ENCODE measurements at places on chromosomes 1 and 21. TPM values are rescaled to one million over a fixed set of nuclear protein-coding genes. Genes with fewer than 3 reads are reported as not detected.

Gene CXADR
- 0.20 TPM for total RNA-seq

Gene CA6
- total RNA-seq: 3.9 TPM

Gene BCAN
- total RNA-seq: not detected

Gene WNT4
- total RNA-seq: not detected

Gene ADCY10
- 0.05 TPM for total RNA-seq

Gene PIGP
- total RNA-seq: 24.3 TPM

Gene GPR52
- total RNA-seq: 0.58 TPM

Gene IGSF9
- not detected for total RNA-seq

Gene POU2F1
- total RNA-seq: 24.2 TPM

Gene NEK2
- 29.9 TPM for total RNA-seq

Gene ATP1A4
- total RNA-seq: not detected

Gene MINDY1
- 10.4 TPM for total RNA-seq

DNA sequence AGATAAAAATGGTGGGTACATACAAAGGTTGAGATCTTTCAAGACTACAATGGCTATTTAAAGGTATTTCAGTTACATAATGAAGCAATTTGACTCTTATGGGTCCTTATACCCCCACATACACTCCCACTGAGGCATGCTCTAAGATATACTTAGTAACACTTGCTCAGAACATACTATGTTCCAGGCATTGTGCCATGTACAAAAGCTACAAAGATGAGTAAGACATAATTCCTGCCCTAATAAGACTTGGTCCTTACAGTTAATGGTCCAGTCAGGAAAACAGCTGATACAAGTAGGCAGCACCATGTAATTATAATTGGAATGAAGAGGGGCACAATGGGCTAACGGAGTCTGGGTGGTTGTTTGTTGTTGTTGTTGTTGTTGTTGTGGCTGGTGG, 166.7 kb upstream of the BEND5 start:
- no peaks in the 10 kb centered on the region for H3K36me3 ChIP-seq
- no peak overlapping the region for H3K27ac ChIP-seq
- H3K4me3 ChIP-seq: no peak overlapping the region

DNA sequence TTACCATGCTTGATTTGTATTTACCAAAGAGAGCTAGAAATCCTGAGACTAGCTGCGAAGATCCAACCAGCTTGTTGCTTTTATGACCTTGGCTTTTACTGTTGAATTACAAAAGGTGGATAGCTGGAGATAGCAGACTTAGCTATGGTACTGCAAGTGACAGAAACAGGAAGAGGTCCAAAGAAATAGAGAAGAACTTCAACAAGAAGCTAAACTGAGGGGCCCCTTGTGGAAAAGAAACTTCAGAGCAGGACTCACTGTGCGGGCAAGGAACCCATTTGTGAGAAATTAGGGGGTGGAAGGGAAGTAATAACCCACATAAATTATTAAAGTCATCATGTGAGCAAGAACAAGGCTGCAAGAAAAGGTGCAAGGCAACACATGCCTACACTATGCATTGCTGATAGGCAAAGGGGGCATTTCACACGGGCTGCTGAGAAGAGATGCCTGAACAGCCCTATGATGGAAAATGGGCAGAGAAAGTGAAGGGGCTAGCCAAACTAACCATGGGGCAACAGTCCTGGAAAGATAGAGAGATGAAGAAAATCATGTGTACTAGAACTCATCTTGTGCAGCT, 116.6 kb upstream of the PRDX6 start:
- no peak overlapping the region for H3K27ac ChIP-seq
- no peaks in the 10 kb centered on the region for H3K27me3 ChIP-seq
- peaks cover 25% of the 10 kb centered on the region for H3K4me1 ChIP-seq
- DNase-seq: no peak
- H3K36me3 ChIP-seq: no peaks in the 10 kb centered on the region
- H3K4me3 ChIP-seq: no peak overlapping the region

- no peak for DNase-seq
- H3K27me3 ChIP-seq: no peaks in the 10 kb centered on the region
- H3K4me1 ChIP-seq: peaks cover 2% of the 10 kb centered on the region
- H3K4me3 ChIP-seq: no peak overlapping the region
These were observed 12.6 kb downstream of the IL10RB start for GRCh38 chr21:33278721-33279120.

GRCh38 chr1:204267191-204267601, 53.4 kb upstream of the GOLT1A start:
- H3K27me3 ChIP-seq: no peaks in the 10 kb centered on the region
- no peak overlapping the region for H3K4me3 ChIP-seq
- DNase-seq: no peak
- H3K27ac ChIP-seq: no peak overlapping the region
- no peaks in the 10 kb centered on the region for H3K36me3 ChIP-seq

GRCh38 chr1:35143737-35144508, 49.0 kb downstream of the SFPQ start:
- no peaks in the 10 kb centered on the region for H3K36me3 ChIP-seq
- no peak overlapping the region for H3K4me3 ChIP-seq
- H3K4me1 ChIP-seq: peaks cover 10% of the 10 kb centered on the region
- DNase-seq: no peak

GRCh38 chr1:218080863-218081262, 204.2 kb upstream of the RRP15 start:
- no peaks in the 10 kb centered on the region for H3K36me3 ChIP-seq
- no peaks in the 10 kb centered on the region for H3K27me3 ChIP-seq

DNA sequence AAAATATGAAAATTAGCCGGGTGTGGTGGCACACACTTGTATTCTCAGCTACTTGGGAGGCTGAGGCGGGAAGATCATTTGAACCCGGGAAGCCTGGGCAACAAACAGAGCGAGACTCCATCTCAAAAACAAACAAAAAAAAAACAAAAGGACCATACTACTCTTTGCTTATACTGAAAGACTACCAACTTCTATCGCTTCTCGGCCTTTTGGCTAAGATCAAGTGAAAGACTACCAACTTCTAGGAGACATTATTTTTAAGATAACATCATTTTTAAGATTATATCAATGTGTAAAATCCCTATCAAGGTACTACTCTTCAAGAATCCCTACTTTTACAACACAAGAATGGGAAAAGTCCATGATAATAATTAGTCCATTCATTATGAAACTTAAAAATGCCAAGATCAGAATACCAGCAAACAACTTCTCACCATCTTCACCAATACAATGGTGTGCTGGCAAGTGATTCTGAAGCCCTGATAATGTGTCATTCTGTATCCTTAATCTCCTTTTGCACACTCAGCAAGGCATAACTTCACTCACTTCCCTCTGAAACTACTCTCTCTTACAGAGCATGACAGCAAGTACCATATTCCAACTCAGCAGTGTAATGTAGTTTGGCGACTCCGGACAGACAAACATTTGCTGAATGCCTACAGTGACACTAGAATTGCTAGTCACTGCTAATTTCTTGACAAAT, 1.7 kb downstream of the PTP4A2 start:
- no peak for DNase-seq
- H3K27me3 ChIP-seq: no peaks in the 10 kb centered on the region
- H3K27ac ChIP-seq: peak overlapping the region; percentile 98
- peak overlapping the region; percentile 89 for H3K4me3 ChIP-seq
- H3K36me3 ChIP-seq: peaks cover 41% of the 10 kb centered on the region

DNA sequence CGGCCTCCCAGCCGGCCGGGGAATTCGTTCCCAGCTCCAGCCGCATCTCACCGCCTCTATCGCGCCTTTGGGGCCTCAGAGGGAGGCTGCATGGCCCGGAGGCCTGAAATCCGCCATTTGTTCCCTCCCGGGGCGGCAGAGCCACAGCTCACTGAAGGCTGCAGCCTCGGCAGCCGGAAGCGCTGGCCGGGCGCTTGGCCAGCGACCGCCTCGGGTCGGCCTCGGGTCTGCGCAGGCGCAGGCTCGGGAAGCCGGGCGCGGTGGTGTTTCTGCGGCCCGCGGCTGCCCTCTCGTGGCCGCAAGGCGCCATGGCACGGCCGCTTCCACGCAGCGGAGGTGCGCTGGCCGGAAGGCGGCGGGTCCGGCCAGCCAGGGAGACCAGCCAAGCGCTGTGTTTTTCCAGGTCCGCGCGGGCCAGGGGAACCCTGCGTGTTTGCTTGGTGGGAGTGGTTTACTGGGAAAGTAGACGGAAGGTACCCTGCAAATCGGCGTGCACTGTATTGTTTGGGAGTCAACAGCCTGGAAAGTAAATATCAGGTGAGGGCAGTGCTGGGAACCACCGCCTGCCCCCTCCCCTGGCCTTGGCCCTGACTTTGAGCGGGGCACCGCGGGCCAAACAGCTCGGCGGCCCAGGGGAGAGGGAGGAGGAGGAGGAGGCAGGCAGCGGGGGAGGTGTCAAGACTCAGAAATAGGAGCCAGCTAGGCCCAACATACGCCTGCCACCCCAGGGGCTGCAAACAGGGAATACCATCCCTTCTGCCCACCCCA, 52.7 kb upstream of the CD34 start:
- peak; percentile 85 for DNase-seq
- H3K4me1 ChIP-seq: peaks cover 4% of the 10 kb centered on the region
- no peaks in the 10 kb centered on the region for H3K36me3 ChIP-seq
- peak overlapping the region; percentile 77 for H3K27ac ChIP-seq
- H3K27me3 ChIP-seq: peaks cover 22% of the 10 kb centered on the region

DNA sequence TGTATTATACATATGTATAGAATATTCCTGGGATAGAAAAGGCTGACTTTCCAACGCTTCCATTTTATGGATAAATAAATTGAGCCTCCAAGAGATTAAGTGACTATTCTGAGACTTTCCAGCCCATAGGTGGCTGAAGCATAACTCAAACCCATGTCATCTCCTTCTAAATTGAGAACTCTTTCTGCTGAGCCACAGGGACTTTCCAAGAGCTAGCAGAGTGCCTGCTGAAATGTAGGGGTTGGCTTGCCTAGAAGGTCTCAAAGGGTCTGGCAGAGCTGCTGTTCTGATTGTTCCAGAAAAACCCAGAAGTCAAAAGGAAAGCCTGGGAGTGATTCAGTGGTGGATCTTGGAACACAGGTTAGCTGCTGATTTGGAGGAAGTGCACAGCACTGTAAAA, 146.4 kb upstream of the BEND5 start:
- no peaks in the 10 kb centered on the region for H3K4me1 ChIP-seq
- no peaks in the 10 kb centered on the region for H3K27me3 ChIP-seq
- DNase-seq: no peak
- no peak overlapping the region for H3K27ac ChIP-seq

DNA sequence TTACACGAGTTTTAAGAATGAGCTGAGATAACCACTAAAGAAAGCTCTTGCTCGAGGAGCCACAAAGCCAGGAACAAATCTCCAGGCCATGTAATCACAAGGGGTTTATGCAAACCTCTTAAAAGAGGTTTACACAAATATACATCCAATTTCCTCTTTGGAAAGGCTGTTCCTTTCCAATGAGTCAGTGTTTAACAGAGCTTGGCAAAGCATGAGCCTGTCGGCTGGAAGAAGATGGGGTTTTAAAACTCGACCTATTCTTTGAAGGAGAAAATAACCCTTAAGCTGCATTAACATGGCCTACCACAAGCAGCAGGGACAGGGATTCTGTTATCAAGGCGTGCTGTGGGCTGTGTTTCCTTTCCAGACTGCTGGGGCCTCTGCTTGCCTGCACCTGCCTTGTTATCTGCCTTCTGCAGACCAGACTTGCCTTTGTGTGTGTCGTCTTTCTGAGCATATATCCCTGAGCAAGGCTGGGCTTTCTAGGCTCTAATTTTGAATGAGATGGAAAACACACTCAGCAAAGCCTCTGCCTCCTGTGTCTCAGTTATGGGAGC, 40.6 kb upstream of the CYP2J2 start:
- no peaks in the 10 kb centered on the region for H3K36me3 ChIP-seq
- DNase-seq: no peak
- peaks cover 4% of the 10 kb centered on the region for H3K27me3 ChIP-seq
- H3K4me1 ChIP-seq: peaks cover 3% of the 10 kb centered on the region

GRCh38 chr1:207836591-207837347, 74.2 kb downstream of the CD34 start:
- peaks cover 36% of the 10 kb centered on the region for H3K36me3 ChIP-seq
- no peak overlapping the region for H3K4me3 ChIP-seq
- DNase-seq: no peak
- no peaks in the 10 kb centered on the region for H3K27me3 ChIP-seq
- peak overlapping the region; percentile 10 for H3K27ac ChIP-seq

GRCh38 chr1:231313661-231314060, 24.0 kb downstream of the EXOC8 start:
- no peak overlapping the region for H3K27ac ChIP-seq
- DNase-seq: no peak
- no peaks in the 10 kb centered on the region for H3K36me3 ChIP-seq

DNA sequence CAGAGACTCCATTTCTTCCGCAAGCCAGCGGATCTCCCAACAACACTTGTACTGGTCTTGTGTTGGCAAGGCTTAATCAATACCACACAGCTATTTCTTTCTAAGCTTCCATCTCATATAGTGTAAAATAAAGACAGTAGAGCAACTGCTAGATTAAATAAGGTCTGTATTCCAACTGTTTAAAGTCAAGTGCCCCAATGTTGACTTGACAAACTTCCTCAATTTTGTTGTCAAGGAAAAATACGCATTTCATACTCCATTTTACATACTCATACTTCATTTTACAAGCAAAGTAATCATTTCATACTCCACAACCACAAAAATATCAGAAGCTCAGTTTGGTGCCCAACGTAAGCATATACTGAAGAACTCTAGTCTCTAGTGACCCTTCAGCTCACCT, 143.0 kb downstream of the RERE start:
- no peak for DNase-seq
- no peak overlapping the region for H3K4me3 ChIP-seq
- H3K4me1 ChIP-seq: peaks cover 46% of the 10 kb centered on the region
- H3K27ac ChIP-seq: no peak overlapping the region

- no peaks in the 10 kb centered on the region for H3K4me1 ChIP-seq
- no peaks in the 10 kb centered on the region for H3K36me3 ChIP-seq
- DNase-seq: no peak
These were observed 226.0 kb upstream of the KAZN start for GRCh38 chr1:14372526-14372925.

DNA sequence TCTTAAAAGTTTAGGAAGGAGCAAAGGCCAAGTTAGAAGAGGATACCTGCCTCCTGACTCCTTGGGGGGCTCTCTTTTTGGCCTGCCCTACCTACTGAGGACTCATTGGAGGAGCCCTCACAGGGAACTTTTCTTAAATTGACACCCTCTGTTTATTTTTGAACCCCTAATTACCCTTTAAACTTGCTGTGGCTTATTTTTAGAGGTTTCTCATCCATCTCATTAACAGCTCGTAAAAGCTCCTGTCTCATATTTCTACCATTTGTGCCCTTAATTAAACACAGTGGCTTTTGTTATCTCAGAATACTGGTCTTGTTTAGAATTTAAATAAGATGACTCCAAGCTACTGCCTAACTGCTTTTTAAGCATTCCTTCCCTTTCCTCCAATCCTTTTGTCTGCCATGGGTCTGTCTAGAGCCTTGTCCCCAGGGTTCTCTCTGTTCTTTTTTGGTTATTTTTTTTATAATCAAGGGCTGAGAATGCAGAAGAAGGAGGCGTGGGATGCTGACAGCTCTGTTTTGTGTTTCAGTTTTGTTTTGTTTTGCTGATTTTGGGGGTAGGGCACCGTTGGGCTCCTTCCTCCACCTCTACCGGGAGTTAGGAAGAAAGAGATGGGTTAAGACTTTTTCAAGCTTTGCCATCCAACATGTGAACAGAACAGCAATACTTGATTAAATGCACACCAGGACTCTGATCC, 78.0 kb downstream of the SYT6 start:
- H3K4me1 ChIP-seq: peaks cover 6% of the 10 kb centered on the region
- no peaks in the 10 kb centered on the region for H3K36me3 ChIP-seq
- DNase-seq: no peak
- H3K27ac ChIP-seq: no peak overlapping the region
- H3K4me3 ChIP-seq: no peak overlapping the region

GRCh38 chr1:42942444-42942843, 16.2 kb downstream of the SLC2A1 start:
- H3K4me3 ChIP-seq: no peak overlapping the region
- H3K4me1 ChIP-seq: peaks cover 98% of the 10 kb centered on the region
- H3K27ac ChIP-seq: peak overlapping the region; percentile 78

All from activated CD8-positive, alpha-beta T cell treated with anti-CD3 and anti-CD28 coated beads for 36 hours (primary cell).